Fibroblast of upper back skin (primary cell): ENCODE measurements at places on chromosomes 6 and 20.

- DNase-seq, result no peak
Observed at GRCh38 chr6:104969108-104969507, 12.2 kb downstream of the LIN28B start.

GRCh38 chr6:5645328-5646290 lies 361.1 kb downstream of the NRN1 start:
- peak; percentile 11 for DNase-seq

DNA sequence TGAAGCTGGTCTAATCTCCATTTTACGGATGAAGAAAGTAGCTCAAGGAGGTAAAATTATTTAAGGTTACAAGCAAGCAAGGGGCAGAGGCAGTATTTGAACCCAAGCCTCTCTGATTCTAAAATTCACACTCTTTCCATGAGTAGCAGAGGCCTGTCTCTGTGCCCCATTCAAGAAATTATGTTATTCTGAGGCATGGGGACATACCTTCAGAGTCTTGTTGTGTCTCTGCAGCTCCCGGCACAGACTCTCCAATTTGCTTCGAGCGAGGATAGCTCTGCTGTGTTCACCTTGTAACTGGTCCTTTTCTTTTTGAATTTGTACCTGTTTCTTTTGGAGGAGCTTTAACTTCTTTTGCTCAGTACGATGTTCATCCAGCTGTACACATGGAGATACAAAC lies 21.5 kb downstream of the TXLNB start:
- no peak for DNase-seq

- DNase-seq, result peak; percentile 61
Observed at GRCh38 chr6:21064756-21065340, 528.7 kb upstream of the SOX4 start.

GRCh38 chr20:14984768-14985622 lies 647.6 kb upstream of the FLRT3 start:
- DNase-seq, result no peak

DNA sequence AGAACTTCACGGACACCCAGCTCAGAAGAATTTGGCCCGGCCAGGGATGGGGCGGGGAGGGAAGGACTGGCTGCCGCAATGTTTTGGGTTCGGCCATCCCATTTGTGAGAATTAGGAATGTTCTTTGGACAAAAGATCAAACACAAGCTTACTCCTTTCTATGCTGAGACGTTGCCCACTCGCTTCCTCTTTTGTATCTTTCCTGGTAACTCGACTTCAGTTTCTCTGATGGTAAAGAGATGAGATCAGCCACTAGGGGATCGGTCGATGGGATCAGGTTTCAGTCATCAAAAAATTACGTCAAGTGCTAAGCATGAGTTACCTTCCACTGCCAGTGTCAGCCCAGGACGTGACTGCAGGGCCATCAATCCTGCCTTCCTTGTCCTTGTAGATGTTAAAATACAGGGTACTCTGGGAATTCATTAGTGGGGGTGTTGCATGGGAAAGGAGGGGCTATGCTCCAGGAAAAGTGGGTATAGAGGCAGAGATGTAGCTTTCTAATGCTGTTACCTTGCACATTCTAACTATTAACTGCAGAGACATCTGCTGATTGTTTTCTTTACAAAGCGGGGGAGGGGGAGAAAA lies 190.2 kb downstream of the TSHZ2 start:
- DNase-seq, result peak; percentile 78

DNA sequence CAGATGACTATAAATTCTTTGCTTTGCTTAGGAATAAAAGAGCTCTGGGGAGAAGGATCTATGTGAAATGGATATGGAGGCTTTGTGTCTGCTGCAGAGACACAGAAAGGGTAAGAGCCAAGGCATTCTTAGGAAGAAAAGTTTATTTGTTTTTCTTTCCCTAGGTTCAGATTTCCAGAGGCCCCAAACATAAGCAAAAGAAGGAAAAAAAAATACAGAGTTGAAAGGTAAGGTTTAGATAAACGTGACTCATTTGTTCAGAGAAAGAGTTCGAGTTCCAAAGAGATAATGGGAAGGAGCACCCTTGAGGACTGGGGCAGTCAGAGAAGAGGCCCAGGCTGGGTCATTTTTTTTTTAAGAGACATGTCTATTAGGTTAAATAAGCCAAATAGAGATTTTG lies 27.4 kb upstream of the BMP5 start:
- DNase-seq, result no peak

- peak; percentile 69 for DNase-seq
Observed at GRCh38 chr6:84854811-84855400, 90.5 kb upstream of the TBX18 start.

GRCh38 chr6:27838058-27838944 lies 73.9 kb downstream of the OR2B2 start:
- DNase-seq, result peak; percentile 100

DNA sequence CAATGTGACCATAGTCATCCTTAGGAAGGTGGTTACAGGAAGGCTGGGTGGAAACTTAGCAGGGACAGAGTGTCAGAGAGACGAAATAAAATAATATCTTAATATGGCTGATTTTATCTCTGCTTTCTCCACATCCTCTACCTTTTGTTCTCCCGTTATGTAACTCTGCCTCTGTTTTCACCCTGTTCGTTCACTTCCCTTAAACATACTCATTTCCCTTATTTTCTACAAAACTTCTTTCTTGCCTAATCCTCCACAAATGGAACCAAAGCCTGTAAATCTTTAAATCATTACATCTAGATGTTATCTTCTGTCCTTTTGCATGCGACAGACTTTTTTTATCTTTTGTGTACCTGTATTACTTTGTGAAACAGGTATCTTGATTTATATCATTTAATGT lies 23.3 kb upstream of the CRIP3 start:
- no peak for DNase-seq

DNA sequence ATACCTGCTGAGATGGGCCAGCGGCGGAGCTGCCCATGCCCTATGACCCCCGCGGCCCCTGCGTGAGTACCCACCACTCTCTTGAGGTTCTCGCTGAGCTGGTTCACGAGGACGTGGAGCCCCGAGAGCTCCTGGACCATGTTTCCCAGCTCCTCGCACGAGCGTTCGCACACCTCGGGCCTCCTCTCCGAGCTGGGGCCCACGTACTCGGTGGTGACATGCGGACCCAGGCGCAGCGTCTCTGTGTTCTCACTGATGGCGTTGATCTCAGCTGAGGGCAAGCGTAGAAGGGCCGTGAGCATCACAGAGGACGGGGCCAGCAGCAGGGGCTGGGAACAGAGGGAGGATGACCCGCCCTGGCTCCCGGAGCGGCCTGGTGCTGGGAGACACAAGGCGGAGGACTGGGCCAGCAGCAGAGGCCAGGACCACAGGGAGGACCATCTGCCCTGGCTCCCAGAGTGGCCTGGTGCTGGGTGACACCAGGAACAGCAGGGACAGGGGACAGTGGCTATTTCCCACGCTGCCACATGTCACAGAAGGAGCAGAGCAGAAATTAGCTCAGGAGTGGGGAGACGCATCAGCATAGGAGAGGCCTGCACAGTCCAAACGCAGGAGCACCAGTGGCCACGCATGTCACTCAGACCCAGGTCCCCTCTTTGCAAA lies 11.8 kb downstream of the THBS2 start:
- DNase-seq, result no peak

- DNase-seq, result no peak
Observed at GRCh38 chr20:22581437-22582385, 2.7 kb downstream of the FOXA2 start.

- no peak for DNase-seq
Observed at GRCh38 chr20:46646122-46646521, 5.1 kb downstream of the SLC13A3 start.

DNA sequence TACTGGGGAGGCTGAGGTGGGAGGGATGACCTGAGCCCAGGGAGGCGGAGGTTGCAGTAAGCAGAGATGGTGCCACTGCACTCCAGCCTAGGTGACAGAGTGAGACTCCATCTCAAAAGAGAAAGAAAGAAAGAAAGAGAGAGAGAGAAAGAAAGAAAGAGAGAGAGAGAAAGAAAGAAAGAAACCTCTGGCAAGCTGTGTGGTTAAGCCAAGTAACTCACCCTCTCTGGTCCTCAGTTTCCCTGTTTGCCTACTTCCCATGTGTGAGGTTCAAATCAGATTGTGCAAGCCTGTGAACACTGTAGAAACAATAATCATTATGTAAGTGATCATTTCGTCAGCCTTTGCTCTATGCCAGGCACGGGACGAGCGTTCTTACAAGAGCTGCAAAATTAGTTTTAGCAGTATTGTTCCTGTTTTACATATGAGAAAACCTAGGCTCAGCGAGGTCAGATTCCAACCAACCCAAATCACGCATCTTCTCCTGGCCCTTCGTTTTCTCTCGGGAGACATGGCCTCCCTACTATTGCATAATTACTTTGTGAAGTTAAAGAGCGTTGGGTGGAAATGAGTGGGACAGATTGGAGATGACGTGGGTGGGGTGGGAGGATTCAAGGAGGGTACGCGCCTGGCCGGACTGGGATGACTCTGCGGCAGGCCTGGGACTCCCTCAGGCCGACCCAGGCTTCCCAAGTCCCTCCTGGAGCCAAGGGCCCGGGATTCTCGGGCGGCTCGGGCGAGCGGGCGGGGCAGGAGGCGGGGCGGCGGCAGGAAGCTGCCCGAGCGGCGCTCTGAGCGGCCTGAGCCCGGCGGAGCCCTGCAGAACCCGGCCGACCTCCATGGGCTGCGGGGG lies at the start of gene SNX21:
Gene SNX21, plus strand, starts transcription at position 770 of the 853 bp plus-strand sequence. CDS start 121 bp downstream, outside the sequence.
- DNase-seq, result peak; percentile 93

- peak; percentile 64 for DNase-seq
Observed at GRCh38 chr6:113629975-113630737, 227.0 kb upstream of the MARCKS start.

DNA sequence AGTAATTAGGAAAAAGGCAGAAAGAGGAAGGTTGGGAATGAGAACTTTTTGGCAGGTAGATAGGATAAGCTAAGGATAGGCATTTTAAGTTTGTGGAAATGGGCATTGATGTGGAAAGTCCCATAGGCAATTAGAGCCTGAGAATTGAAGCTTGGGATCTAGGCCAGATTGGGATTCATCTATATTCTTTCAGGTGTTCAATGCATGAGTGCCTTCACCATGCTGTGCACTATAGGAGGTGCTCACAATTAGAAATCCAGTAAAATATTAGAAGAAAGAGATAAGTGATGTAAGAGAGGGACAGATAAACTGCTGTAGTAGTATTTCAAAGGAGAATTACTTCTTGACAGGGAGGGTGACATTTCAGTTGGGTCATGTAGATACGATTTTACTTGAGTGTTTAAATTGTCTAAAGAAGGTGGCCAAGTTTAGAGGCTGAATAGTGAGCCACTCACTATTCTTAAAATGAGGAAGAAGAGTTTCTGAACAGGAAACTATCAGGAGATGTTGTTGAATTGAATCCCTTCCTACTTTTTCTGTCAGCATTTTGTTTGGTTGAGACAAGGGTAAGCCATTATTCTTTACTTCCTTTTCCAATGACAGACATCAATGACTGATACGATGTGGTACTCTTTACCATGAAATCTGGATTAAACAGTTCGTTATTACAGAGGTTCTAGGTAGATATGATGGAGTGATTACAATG lies 31.0 kb upstream of the CTAGE9 start:
- DNase-seq, result no peak
